ENCODE measurements at places on chromosomes 1 and 21.
A peak's percentile ranks its signal among the peaks of the same experiment; 100 is the strongest.

- peak overlapping the region; percentile 7 for H3K4me3 ChIP-seq
- no peaks in the 10 kb centered on the region for H3K36me3 ChIP-seq
- H3K27ac ChIP-seq = peak overlapping the region; percentile 82
- H3K27me3 ChIP-seq = no peaks in the 10 kb centered on the region
- no peak for DNase-seq
Observed at GRCh38 chr1:88983791-88984559, 8.5 kb downstream of the KYAT3 start.

DNA sequence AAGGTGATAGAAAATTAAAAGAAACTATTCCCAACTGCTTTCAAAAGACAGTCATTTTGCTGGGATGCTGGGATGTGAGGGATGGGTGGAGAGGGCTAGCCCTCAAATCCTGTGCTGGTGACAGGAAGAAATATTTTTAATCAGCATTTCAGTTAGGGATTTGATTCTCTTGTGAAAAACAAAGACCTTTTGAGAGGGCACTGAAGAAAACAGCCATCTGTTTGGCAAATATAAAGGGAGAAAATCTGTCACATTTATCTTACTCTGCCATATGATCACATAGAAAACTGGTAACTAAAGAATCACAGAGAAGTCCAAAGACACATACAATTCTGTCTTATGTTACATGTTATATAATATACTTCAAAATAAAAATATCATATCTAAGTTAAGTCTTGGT is 12.3 kb downstream of the STXBP3 start:
- H3K36me3 ChIP-seq = peaks cover 13% of the 10 kb centered on the region
- no peak overlapping the region for H3K27ac ChIP-seq
- no peak for DNase-seq

DNA sequence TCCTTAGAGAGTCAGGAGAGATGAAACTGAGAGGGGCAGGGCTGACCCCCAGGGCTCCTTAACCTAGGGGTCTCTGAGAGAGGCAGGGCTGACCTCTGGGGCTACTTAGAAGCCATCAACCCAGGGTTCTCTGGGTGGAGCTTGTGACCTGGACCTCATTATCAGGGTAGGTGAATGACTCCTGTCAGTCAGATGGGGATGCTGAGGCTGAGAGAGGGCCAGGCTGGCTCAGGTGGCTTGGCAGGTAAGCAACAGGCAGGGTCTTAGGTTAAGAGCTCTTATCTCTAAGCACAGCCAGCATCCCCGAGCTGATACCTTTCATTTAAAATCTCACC is 160.9 kb downstream of the PTPRU start:
- no peaks in the 10 kb centered on the region for H3K27me3 ChIP-seq
- no peak overlapping the region for H3K4me3 ChIP-seq

DNA sequence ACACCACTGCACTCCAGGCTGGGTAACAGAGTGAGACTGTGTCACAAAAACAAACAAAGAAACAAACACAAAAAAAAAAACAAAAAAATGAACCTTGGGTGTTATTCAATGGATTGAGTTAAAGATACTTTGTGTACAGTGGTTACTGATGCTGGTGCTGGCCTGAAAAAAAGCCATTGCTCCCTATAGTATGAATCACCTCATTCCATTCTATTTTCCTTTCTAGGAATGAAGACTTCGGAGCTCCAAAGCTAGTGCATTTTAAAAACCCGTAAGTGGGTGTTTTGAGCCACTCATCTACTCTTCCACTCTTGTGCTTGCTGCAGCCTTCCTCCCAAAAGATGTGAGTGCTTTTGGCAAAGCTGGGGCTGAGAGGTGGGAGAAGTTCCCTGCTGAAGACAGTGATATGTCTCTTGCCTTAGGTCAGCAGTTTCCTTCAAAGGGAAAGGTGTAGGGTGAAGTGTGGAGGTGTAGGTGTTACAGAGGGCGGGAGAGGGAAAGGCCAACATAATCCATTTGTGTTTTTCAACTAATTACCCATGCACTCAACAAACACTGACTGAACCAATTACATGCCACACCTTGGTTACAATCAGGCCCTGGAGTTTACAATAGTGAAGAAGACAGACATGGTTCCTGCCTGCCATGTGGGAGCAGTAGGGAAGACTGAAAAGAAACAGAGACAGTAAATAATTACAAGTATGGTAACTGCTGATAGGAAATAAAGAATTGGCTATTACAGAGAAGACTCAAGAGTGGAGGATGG is 55.0 kb upstream of the SERBP1 start:
- no peak for DNase-seq
- no peaks in the 10 kb centered on the region for H3K4me1 ChIP-seq
- no peak overlapping the region for H3K4me3 ChIP-seq
- no peaks in the 10 kb centered on the region for H3K27me3 ChIP-seq
- no peak overlapping the region for H3K27ac ChIP-seq
- H3K36me3 ChIP-seq = no peaks in the 10 kb centered on the region

- no peak overlapping the region for H3K4me3 ChIP-seq
- H3K36me3 ChIP-seq = no peaks in the 10 kb centered on the region
- no peak overlapping the region for H3K27ac ChIP-seq
- no peak for DNase-seq
Observed at GRCh38 chr1:51189421-51190073, 46.5 kb upstream of the RNF11 start.

DNA sequence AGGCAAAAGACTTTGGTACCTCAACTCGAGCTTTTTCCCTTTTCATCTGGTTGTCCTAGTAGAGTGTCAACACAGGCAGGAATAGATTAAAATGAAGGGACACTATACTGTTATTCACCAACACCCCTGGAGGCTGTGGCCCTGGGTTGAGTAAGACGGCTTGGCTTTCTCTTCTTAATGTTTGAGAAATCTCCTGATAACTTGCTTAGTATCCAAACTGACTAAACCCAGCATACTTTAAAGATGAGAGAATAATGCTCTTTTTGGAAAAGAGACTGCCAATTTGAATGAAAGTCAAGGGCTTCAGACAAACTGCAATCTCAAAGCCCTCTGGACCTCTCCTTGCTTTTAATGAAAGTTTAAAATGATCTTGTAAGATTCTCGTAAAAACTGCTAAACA is 2.6 kb upstream of the SLC30A1 start:
- peak overlapping the region; percentile 87 for H3K27ac ChIP-seq
- no peak overlapping the region for H3K4me3 ChIP-seq
- DNase-seq = no peak
- H3K36me3 ChIP-seq = no peaks in the 10 kb centered on the region

DNA sequence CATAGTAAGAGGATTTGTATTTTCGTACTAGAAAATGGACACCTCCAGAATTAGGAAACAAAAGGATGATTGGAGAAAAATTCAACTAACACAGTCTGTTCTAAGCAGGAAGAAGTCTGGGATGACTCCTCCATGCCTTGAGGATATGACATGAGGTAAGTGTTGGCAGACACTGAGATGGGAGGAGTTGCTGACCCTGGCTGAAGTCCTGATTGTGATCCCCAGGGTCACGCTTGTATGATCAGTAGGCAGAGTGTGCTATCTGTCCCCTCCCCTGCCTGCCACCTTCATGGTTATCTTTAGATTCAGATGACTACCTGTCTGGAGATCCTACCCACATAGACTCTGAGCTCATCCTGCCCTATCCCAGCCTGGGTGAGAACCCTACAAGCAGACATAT is 249.1 kb downstream of the C1orf94 start:
- H3K4me3 ChIP-seq = no peak overlapping the region
- DNase-seq = no peak
- H3K36me3 ChIP-seq = no peaks in the 10 kb centered on the region
- H3K27ac ChIP-seq = no peak overlapping the region
- H3K27me3 ChIP-seq = no peaks in the 10 kb centered on the region
- no peaks in the 10 kb centered on the region for H3K4me1 ChIP-seq

DNA sequence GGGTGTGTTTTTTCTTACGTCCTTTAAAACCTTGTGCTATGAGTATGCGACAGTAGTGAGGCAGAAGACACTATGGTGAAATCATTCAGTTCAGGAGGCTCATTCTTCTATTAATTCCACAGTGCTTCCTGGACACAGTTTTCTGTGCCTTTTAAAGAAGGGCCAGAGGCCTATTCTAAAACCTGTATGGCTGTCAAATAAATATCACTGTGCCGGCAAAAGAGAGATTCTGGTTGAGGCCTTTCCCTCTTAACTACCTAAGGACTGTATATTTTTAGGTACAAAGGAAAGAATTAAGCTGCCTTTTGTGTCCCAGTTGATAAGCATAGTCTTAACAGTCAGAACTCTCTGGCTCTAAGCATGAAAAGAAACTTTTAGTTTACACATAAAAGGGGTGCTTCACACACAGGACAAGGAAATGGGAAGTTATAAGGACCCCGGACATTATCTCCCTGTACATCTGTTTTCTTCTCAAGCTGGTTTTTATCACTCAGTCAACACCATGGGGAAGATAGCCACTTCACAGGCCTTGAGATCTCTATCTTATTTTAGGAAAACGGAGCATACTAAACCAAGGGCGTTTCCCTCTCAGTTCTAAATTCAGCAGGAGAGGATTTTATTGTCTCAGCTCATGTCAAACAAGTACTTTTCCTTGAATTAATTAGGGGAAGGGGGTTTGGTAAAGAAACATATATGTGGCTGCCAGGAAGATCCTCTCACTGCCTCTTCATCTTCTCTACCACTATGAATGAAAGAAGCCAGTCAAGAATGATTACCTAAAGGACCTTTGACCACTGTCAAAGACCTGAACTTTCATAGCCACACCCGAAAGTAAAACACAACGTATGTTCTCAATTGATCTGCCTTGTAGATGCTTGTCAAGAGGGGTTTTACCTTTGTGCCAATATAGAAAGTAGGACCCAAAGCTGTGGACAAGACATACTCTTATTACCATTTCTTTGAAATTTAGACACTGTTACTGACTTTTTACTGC is 71.4 kb upstream of the HSPA13 start:
- H3K4me1 ChIP-seq = no peaks in the 10 kb centered on the region
- no peak for DNase-seq
- no peaks in the 10 kb centered on the region for H3K36me3 ChIP-seq
- H3K27ac ChIP-seq = no peak overlapping the region
- H3K4me3 ChIP-seq = no peak overlapping the region

DNA sequence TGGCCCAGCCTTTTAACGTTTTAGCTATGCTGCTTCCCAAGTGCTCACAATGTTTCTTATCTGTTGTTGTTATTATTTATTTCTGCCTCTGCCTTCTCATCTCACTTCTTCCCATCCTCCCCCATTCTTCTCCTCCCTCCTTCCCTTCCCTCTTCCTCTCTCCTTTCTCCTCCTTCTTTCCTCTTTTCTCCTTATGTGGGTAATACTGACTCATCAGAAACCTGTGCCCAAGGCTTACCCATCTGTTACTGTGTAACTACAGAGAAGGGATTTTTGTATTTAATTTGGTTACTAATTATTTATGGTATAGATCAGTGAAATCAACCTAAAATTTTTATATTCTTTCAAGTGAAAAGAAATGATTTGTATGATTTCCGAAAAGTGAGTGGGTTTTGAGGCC is 120.3 kb downstream of the KCNK2 start:
- no peak overlapping the region for H3K27ac ChIP-seq
- H3K36me3 ChIP-seq = no peaks in the 10 kb centered on the region
- H3K4me3 ChIP-seq = no peak overlapping the region
- no peaks in the 10 kb centered on the region for H3K27me3 ChIP-seq
- DNase-seq = no peak

- no peaks in the 10 kb centered on the region for H3K4me1 ChIP-seq
- H3K36me3 ChIP-seq = no peaks in the 10 kb centered on the region
- H3K4me3 ChIP-seq = peak overlapping the region; percentile 27
- no peak overlapping the region for H3K27ac ChIP-seq
Observed at GRCh38 chr1:83692524-83693381, 306.2 kb downstream of the TTLL7 start.

- DNase-seq = no peak
- H3K4me3 ChIP-seq = no peak overlapping the region
- H3K27ac ChIP-seq = peak overlapping the region; percentile 49
- no peaks in the 10 kb centered on the region for H3K27me3 ChIP-seq
Observed at GRCh38 chr1:226712742-226713419, 26.2 kb downstream of the ITPKB start.

- H3K4me3 ChIP-seq = no peak overlapping the region
- H3K27ac ChIP-seq = no peak overlapping the region
- H3K36me3 ChIP-seq = no peaks in the 10 kb centered on the region
- no peaks in the 10 kb centered on the region for H3K4me1 ChIP-seq
- no peak for DNase-seq
Observed at GRCh38 chr1:229192031-229192430, 78.9 kb upstream of the RAB4A start.

DNA sequence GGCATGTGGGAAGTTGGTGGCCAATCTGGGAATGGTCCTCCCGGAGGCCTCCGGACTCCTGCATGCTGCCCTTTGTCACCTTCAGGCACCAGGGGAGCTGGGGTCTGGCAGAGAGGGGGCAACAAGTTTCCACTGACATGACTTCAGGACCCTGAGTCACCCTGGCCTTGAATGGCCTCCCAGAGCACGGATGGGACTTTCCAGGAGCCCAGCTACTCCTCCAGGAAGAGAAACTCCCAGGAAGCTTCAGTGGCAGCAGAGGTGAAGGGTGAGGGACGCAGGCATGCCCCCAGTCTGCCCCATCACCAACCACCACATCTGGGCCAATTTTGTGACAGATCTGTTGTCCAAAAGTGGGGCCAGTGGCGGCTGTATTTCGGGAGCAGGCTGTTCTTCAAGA is 55.9 kb upstream of the WASF2 start:
- no peak for DNase-seq
- no peaks in the 10 kb centered on the region for H3K27me3 ChIP-seq
- peak overlapping the region; percentile 94 for H3K27ac ChIP-seq
- peaks cover 3% of the 10 kb centered on the region for H3K36me3 ChIP-seq
- H3K4me1 ChIP-seq = peaks cover 35% of the 10 kb centered on the region

GRCh38 chr1:6384962-6385361 is 8.6 kb downstream of the ACOT7 start:
- DNase-seq = peak; percentile 73
- H3K36me3 ChIP-seq = no peaks in the 10 kb centered on the region
- no peak overlapping the region for H3K4me3 ChIP-seq

GRCh38 chr1:212792396-212792908 is 758 bp downstream of the TATDN3 start:
- H3K4me1 ChIP-seq = peaks cover 11% of the 10 kb centered on the region
- H3K36me3 ChIP-seq = no peaks in the 10 kb centered on the region
- H3K27me3 ChIP-seq = no peaks in the 10 kb centered on the region
- no peak for DNase-seq

DNA sequence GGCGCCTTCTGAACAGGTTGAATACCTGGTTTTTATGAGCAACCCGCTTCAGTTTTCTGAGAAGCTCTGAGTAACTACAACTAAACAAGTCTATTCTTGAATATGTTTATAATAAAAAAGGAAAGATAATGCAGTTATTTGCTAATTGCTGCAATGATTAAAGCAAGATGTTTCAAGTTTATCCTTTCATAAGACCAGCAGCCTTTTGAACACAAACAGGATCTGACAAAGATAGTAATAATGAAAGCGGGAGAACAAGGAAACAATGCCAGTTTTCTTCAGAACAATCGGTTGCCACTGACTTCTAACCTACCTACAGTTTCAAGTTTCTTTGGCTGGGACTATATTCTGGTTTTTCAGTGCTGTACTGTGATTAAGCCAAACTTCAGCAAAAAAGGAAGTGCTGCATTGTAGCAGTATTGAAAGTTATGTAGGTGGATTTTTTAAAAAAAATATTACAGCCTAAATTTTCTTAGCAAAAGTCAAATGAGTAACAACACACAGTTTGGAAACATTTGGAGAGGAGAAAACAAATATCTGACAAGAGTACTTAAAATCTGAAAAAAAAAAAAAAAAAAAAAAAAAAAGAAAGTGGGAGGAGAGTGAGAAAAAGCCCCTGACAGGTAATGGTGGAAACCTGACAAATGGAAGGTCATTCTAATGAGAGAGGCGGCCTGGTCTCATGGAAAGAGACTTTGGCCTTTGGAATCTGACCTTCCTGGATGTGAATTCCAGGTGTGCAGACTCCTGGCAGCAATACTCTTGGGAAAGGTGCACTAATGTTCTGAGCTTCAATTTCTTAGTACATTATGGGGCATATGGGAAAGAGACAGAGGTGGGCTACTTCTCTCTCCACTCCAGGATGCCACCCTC is 11.4 kb downstream of the KCNJ15 start:
- DNase-seq = no peak
- no peaks in the 10 kb centered on the region for H3K27me3 ChIP-seq
- no peaks in the 10 kb centered on the region for H3K36me3 ChIP-seq
- H3K4me3 ChIP-seq = no peak overlapping the region
- H3K4me1 ChIP-seq = no peaks in the 10 kb centered on the region

Data from breast epithelium (tissue), 4 donors.